ENCODE measurements at places on chromosomes 2 and 18.

DNA sequence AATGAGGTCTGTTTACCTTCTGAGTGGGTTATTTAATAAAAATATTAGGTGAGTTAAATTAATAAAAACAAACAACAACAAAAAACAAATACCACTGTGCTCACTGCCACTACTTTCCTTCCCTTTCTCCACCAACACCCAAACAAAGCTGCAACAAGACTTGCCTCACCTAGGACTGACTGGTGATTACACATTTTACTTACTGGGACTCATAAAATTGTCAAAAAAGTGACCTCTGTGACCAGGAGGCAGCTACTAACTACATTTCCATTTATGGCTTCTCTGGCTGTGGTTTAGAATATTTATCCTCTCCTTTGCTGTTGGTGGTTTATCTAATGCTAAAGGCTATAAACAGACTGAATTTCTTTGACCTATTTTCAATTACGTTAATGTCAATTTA, 39.8 kb downstream of the EFEMP1 start:
- no peaks in the 10 kb centered on the region for H3K36me3 ChIP-seq
- no peak overlapping the region for H3K27ac ChIP-seq
- DNase-seq = no peak
- H3K4me3 ChIP-seq = no peak overlapping the region
- no peaks in the 10 kb centered on the region for H3K4me1 ChIP-seq

DNA sequence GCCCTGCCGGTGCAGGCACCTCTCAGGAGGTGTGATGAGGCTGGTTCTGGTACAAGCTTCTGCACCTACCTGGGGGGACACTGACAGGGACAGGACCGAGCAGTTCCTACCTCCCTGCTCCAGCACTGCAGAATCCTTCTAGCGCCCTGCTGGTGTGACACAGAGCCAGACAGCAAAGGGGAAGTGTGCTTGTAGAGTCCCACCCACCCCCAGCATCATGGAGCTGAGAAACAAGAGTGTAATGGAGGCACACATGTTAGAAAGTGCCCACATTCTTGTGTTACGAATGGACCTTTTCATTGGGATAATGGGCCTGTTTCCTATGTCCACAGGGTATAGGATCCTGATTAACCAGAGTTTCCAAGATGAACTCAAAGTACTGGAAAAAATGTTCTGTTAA, 38.3 kb downstream of the OXER1 start:
- no peak overlapping the region for H3K27ac ChIP-seq
- H3K27me3 ChIP-seq = no peaks in the 10 kb centered on the region
- H3K36me3 ChIP-seq = peaks cover 3% of the 10 kb centered on the region

GRCh38 chr2:26477126-26477910, 606 bp downstream of the OTOF start:
- no peaks in the 10 kb centered on the region for H3K36me3 ChIP-seq
- DNase-seq = no peak
- H3K4me1 ChIP-seq = no peaks in the 10 kb centered on the region
- H3K4me3 ChIP-seq = no peak overlapping the region
- H3K27ac ChIP-seq = no peak overlapping the region
- no peaks in the 10 kb centered on the region for H3K27me3 ChIP-seq

DNA sequence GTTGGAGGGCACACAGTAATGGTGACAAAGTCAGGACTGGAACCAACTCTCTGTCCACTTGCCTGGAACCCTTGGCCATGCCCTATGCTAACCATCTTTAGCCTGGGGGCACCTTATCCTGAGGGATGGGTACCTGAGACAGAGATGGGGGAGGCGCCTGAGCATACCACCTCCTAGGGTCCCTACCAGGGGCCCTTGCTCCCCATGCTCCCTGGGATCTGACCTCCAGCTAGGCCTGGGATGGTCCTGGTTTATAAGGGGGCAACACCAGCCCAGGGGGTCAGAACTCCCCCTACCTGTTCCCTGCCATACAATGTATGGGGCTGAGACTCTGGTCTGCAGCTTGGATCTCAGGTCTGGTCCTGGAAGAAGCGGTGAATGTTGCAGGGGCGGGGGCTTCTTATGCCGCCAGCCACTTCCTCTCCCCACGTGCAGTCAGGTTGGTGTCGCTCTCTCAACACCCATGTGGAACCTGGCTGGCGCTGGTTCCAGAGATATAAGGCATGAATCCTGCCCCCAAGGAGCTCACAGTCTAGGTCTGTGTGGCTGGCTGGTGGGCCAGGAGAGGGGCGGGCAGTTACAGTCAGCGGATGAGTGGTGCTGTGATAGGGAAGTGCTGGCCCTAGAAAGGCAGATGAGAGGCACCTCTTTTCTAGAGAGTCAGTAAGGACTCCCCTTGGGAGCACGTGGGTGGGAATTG, 3.8 kb upstream of the TOGARAM2 start:
- no peaks in the 10 kb centered on the region for H3K36me3 ChIP-seq
- no peak for DNase-seq
- no peaks in the 10 kb centered on the region for H3K4me1 ChIP-seq
- H3K27ac ChIP-seq = no peak overlapping the region

GRCh38 chr2:97727296-97727695, 13.9 kb downstream of the ZAP70 start:
- no peaks in the 10 kb centered on the region for H3K27me3 ChIP-seq
- H3K36me3 ChIP-seq = no peaks in the 10 kb centered on the region
- H3K4me3 ChIP-seq = no peak overlapping the region
- no peak for DNase-seq
- H3K27ac ChIP-seq = no peak overlapping the region

DNA sequence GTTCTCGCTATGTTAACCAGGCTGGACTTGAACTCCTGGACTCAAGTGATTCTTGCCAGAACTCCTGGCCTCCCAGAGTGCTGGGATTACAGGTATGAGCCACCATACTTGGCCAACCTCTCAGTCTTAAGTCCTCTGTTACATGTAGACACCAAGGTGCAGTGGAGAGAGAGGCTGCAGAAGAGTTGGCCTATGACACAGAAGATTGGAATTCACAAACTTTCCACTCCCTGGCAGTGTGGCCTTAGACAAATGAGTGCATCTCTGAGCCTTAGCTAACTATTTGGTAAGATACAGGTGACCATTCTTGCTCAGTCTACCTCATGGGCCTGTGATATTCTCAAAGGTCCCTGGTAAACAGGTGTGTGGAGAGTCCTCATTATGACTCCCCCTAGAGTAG, 159.7 kb downstream of the MYCN start:
- no peaks in the 10 kb centered on the region for H3K4me1 ChIP-seq
- H3K27ac ChIP-seq = no peak overlapping the region
- H3K4me3 ChIP-seq = no peak overlapping the region
- no peaks in the 10 kb centered on the region for H3K36me3 ChIP-seq
- no peaks in the 10 kb centered on the region for H3K27me3 ChIP-seq
- no peak for DNase-seq

GRCh38 chr2:182456784-182457183, 29.9 kb upstream of the PDE1A start:
- no peak overlapping the region for H3K27ac ChIP-seq
- no peak for DNase-seq
- no peaks in the 10 kb centered on the region for H3K4me1 ChIP-seq
- H3K36me3 ChIP-seq = no peaks in the 10 kb centered on the region
- H3K27me3 ChIP-seq = no peaks in the 10 kb centered on the region
- H3K4me3 ChIP-seq = no peak overlapping the region

DNA sequence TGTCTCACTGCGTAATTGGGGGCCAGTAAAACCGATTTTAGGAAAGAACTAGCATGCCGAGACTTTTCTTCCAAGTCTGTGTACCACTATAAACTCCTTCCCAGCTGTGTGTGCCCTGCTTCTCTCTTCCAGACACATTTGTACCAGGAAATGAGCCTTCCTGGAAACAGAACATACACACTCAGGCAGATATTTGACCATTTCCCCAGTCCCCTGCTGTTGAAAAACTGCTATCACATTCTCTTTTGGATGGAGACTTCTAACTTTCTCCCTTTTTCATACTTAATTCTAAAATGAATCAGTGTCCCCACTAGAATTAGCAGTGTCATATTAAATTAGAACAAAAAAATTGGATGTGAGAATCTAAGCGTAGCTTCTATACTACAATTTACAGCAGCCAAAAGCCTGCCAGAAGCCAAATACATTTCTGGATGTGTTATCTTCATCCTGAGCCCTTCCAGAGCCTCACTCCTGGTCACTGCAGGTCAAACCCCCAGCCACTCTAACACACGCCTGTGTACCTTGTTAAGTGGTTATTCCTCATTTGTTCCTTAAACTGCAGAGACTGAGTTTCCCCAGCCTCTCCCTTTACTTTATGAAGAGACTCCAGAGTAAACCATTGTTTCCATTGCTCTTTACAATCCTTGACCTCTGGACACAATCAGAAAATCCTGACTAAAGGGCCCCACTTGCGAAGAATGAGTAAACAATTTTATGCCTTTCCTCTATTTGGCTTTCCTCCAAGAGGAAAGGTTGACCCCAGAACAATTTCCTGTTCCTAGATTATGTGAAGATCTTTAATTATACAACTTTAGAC, 20.4 kb downstream of the DSG4 start:
- H3K36me3 ChIP-seq = no peaks in the 10 kb centered on the region
- H3K27me3 ChIP-seq = no peaks in the 10 kb centered on the region
- DNase-seq = no peak
- no peaks in the 10 kb centered on the region for H3K4me1 ChIP-seq
- H3K4me3 ChIP-seq = no peak overlapping the region
- no peak overlapping the region for H3K27ac ChIP-seq

GRCh38 chr2:171334171-171334570, 99.6 kb downstream of the METTL8 start:
- peaks cover 31% of the 10 kb centered on the region for H3K4me1 ChIP-seq
- no peaks in the 10 kb centered on the region for H3K36me3 ChIP-seq
- H3K4me3 ChIP-seq = no peak overlapping the region
- peak overlapping the region; percentile 78 for H3K27ac ChIP-seq
- no peaks in the 10 kb centered on the region for H3K27me3 ChIP-seq

All from GM12878 (cell line).